ENCODE measurements at places on chromosomes 3 and 15. TPM values are rescaled to one million over a fixed set of nuclear protein-coding genes. Genes with fewer than 3 reads are reported as not detected.

DNA sequence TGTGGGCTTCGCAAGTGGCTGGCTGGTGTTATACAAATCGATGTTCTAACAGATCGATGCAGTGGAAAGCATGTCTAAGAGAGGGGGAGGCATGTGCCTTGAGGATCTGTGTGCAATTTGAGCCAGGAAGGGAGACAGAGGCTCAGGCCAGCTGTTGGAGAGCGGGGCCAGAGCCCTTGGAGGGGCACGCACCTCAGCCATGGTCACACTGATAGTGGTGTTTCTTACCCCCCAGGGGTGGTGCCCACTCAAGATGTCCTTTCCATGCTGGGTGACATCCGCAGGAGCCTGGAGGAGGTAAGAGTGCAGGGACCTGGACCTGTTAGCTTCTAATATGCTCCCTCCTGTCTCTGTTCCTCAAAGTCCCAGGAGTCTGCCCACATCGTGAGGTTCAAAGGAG, 3.8 kb upstream of the ABTB1 start:
- DNase-seq: no peak

DNA sequence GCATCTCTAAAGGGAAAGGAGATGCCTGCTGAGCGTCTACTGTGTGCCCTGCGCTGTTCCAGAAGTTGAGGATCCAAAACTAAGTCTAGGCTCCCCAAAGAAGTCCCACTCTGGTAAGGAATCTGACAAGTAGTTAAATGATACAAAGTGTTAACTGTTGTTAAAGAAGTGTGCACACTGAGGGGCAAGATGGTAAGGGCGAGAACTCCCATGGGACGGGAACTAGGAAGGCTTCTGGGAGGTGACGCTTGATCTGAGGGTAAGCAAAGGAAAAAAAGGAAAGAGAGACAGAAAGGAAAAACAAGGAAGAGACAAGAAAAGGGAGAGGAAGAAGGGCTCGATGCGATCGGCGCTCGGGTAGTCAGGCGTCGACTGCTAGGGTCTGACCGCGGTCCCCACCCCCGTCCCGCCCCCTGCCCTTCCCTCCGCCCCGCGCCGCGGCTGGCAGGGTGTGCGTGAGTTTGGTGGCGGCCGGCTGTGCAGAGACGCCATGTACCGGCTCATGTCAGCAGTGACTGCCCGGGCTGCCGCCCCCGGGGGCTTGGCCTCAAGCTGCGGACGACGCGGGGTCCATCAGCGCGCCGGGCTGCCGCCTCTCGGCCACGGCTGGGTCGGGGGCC, at the start of gene LACTB:
LACTB (plus strand) TSS at position 480 of the 620 bp plus-strand sequence; CDS start at position 491, 11 bp downstream.
- DNase-seq: peak; percentile 90

Gene TRH
- total RNA-seq: not detected

GRCh38 chr3:4409971-4410573, 57.0 kb downstream of the SUMF1 start:
- DNase-seq: no peak

- DNase-seq: no peak
Observed at GRCh38 chr15:78645009-78645408, 4.0 kb upstream of the CHRNB4 start.

DNA sequence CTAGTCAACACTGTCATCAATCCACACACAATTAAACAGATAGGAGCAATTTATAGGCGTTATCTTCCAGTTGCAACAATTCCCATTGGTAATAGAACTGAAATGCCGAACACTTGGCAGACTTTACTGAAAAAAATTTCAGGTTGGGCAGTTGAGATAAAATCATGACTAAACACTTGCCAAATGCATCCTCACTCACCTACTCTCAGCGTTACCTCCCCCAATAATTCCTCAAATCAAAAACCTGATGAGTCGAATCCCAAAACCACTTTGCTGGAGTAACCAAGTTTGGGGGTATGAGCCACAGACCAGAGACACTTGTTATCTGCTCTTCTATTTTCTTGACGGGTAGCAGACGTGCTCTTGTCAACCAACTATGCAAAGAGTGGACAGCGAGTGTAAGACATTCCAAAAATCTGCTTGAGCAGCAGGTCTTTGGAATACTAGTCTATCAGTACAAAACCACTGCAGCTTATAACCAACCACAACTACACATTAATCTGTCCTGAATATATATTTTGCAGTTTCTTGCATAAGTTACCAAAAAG, 30.3 kb downstream of the PPP1R2 start:
- DNase-seq: no peak

- no peak for DNase-seq
Observed at GRCh38 chr3:173970281-173970680, 572.7 kb downstream of the NLGN1 start.

GRCh38 chr3:44504566-44504965, 27.1 kb upstream of the ZNF445 start:
- no peak for DNase-seq

DNA sequence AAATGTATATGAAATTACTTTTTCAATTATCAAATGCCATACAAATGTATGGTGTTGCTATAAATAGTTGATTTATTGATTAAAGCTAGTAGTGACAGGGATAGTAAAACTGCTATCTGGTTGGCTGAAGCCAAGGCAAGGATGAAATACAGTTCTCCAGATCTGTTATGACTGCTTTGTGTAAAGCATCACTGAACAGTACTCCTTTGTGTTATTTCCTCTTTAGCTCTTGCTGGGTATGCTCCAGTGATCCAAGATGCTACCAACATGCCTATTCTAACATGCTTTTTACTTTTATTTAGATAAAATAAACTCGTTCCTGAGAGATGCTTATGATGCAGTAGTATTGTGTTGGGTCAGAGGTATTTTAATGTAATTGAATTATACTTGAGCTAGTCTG, 12.4 kb upstream of the UBR1 start:
- DNase-seq: no peak

DNA sequence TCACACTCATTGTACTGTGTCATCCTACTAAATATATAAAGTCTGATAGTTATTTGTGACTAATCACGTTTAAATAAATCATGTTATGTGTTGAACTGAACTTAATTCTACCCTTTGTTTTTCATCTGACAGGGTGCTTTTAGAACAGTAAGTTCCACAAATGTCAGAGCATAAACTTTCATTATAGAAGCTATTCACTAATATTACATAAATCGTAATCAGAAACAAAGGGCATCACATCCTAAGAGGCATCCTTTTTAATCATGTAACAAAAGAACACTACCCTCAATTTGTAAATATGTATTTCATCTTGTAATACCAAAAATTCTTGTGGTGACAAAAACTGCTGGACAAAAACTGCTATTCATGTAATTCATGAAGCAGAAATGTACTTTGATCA, 50.8 kb downstream of the KCNH8 start:
- DNase-seq: no peak

DNA sequence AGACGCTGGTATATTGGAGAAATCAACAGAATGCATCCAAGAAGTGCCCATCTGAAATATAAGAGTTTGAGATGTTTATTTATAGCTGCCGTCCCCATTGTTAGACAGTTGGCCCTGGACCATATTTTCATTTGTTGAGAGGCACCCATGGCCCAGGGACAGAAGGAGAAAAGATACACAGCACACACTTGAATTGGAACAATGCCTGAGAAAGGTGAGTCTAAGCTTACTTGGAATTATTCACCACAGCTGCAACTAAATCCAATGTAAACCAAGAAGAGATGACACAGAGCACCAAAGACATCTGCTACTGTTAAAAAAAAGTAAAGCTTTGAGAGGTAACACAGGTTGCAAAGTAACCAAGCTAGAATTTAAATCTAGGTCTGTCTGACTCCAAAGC, 525.5 kb upstream of the NAALADL2 start:
- DNase-seq: no peak

GRCh38 chr3:179082416-179082815, 10.8 kb upstream of the ZMAT3 start:
- no peak for DNase-seq

Gene BTBD1
- total RNA-seq: 43.9 TPM

GRCh38 chr3:157274644-157275137, 114.7 kb upstream of the CCNL1 start:
- DNase-seq: no peak

GRCh38 chr3:143309705-143310104, 190.1 kb downstream of the CHST2 start:
- no peak for DNase-seq

GRCh38 chr3:156492801-156493261, 62.1 kb downstream of the SSR3 start:
- DNase-seq: no peak

Gene KCNMB2
- total RNA-seq: not detected

Gene MAPK6
- 82.3 TPM for total RNA-seq

Gene RAD51
- total RNA-seq: 2.2 TPM

Gene THBS1
- total RNA-seq: 396 TPM

Gene ZNF148
- 20.6 TPM for total RNA-seq

DNA sequence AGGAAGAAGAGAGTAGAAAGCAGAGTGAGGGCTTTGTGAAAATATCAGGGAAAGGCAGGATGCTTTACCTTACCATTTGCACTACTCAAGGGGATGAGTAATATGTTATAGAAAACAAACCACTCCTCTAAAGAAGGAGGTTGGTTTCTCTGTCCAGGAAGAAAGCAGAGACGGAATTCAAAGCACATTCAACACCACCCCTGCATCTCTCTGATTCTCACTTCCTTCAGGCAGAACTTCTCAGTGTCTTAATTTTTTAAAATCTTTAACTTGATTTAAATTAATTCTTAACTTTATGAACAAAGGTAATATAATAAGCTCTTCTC, 82.4 kb downstream of the NR2F2 start:
- DNase-seq: no peak

- DNase-seq: no peak
Observed at GRCh38 chr15:54277834-54278233, 299.6 kb downstream of the UNC13C start.

GRCh38 chr3:136749091-136749490, 3.1 kb downstream of the STAG1 start:
- no peak for DNase-seq

DNA sequence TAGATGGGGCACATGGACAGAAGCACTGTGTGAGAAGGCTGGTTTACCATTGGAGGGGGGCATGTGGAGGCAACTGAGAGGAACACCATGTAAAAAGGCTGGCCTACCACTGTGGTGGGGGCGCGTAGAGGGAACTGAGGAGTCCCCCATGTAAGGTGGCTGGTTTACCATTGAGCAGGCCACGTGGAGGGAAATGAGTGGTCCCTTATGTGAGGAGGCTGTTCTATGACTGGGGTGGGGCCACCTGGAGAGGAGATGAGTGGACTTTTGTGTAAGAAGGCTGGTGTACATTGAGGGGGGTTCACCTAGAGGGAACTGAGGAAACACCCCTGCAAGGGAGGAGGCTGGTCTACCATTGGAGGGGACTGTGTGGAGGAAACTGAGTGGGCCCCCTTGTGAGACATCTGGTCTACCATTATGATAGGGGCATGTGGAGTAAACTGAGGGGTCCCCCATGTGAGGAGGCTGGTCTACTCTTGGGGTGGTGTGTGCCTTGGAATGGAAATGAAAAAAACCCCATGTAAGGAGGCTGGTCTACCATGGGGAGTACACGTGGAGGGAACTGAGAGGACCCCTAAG, 156.9 kb downstream of the FBLN2 start:
- peak; percentile 40 for DNase-seq

Gene PLAAT1
- 4.9 TPM for total RNA-seq

Gene EFL1
- total RNA-seq: 23.0 TPM

- DNase-seq: no peak
Observed at GRCh38 chr15:64286473-64286872, 69.5 kb downstream of the CSNK1G1 start.

DNA sequence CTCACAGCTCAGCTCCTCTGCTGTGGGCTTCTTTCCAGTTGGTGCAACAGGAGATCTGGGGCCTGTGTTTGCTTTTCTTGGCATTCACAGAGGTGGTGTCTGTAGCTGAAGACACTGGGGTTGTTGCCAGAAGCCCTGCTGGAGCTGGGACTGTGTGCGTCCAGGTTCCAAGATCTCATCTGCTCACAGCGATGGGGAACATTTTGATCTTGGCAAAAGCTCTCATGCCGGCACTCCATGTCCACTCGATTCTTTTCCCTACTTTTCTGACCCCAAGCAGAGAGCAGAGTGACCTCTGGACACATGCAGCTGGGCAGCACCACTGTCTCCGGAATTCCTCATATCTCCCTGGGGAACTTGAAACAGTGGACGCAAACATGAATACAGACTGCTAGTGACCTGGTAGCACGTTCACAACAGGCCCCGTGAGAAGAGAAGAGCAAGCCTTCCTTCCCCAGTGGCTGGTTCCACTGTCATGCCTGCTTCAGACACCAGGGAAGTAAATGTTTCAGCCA, 36.1 kb upstream of the MECOM start:
- DNase-seq: no peak

- no peak for DNase-seq
Observed at GRCh38 chr15:61049934-61050333, 179.2 kb downstream of the RORA start.

DNA sequence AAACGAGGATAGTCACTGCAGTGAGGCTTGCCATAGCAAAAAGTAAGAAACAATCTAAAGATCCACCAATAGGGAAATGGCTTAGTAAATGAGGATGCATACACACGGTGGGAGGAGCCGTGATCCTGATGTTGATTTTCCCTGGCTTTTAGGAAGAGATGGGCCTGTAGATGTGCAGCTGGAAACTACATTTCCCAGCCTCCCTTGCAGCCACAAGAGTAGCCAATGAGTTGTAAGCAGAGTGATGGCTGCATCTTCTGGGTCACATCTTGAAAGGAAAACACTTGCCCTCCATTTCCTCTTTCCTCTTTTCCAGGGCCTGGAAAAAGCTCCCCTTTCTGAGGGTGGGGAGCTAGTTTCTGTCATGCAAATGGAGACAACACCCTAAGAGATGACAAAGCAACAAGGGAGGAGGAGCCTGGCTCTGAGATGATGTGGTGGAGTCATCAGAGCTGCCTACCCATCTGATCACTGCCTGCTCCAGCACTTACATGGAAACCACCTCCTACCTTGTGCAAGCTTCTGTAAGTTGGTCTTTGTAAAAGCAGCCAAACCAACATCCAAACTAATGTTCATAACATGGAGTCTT, 139.1 kb downstream of the TLE3 start:
- DNase-seq: no peak

GRCh38 chr3:108608750-108609149, 19.2 kb downstream of the DZIP3 start:
- no peak for DNase-seq

GRCh38 chr3:194308601-194309449, 42.3 kb downstream of the CPN2 start:
- peak; percentile 26 for DNase-seq

- DNase-seq: no peak
Observed at GRCh38 chr3:1026395-1026794, 66.4 kb upstream of the CNTN6 start.

Gene RBMS3
- 7.7 TPM for total RNA-seq

DNA sequence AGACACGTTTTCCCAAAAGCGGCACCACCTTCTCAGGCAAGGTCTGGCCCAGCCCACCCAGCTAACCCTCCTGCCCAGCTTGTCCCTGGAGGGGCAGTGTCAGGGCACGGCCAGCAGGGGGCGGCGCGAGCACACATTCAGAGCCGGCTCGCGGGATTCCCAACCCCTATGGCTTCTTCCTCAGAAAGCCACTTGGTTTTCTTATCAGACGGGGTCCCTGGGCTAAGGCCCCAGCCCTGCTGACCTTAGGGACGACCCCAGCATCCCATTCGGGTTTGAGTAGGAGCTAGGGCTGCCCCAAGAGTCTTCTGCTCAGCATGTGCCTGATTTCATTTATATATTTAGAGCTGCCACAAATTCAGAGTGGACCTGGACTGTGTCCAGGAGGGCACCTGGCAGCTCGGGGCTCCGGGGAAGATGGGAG, 14.5 kb downstream of the RLBP1 start:
- peak; percentile 88 for DNase-seq

GRCh38 chr3:10929978-10930665, 62.4 kb upstream of the SLC6A1 start:
- no peak for DNase-seq

- DNase-seq: no peak
Observed at GRCh38 chr3:175512700-175513099, 653.6 kb downstream of the NAALADL2 start.

Gene CHRNA7
- total RNA-seq: 1.6 TPM

Gene NDN
- total RNA-seq: 8.4 TPM

Gene ACKR4
- total RNA-seq: 8.9 TPM

Data from suprapubic skin (tissue), 4 donors.